ENCODE measurements at places on chromosomes 11 and 22.

GRCh38 chr11:1193326-1194230 lies 29.3 kb upstream of the MUC5B start:
- no peak for DNase-seq

DNA sequence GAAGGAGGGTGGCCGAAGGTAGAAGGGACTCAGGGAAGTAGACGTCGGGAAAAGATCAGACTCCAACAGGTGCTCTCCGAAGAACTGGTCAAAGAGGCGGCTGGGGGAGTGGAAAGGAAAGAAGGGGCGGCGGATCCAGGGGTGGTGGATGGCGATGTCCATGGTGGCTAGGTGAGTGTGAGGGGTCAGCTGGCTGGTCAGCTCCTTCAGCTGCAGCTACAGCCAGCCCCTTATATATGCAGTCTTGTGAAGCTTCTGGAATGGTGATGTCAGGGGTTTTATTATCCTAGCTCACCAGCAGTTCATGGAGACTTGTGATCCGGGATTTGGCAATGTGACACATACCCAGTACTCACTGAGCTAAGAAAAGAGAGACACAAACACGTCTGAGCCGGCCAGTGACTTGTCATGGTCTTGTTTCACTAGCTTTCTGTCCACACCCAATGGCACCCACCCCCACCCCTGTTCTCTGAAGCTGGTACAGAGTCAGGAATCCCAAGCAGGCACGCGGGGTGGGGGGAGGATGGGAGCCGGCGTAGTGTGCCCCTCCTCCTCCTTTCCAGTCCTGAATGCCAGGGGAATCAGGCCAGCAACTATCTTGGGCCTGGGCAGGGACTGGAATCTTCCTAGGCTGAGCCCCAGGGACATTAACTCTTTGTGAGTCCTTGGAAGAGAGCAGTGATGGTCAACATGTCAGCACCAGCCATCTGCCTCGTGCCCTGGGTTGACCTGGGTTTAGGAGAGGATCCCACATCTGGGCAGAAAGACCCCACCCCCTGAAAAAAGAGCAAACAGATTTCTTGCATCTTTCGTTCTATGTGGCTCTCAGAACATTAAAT lies at the start of gene CRYAB:
Gene CRYAB, minus strand, starts transcription at position 208 of the 839 bp plus-strand sequence. Its CDS starts 46 bp downstream, at position 162.
- DNase-seq, result no peak

DNA sequence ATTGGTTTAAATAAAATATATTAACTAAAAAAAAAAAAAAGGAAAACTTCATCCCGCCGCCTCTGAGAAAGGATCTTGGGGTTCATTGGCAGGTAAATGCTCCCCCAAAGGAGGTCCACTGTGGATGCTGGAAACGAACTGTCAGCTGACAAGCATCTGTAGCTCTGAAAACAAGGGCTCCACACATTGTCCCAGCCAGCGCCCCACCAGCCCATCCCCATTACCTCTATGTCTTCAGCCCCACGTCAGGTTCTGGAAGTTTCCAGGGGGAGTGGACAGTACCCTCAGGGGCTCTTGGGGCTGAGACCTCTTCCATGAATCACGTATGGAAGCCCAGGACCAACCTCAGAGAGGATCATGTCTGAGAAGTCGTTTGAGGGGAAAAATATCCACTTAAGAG lies 66.4 kb upstream of the WNT7B start:
- DNase-seq, result no peak

DNA sequence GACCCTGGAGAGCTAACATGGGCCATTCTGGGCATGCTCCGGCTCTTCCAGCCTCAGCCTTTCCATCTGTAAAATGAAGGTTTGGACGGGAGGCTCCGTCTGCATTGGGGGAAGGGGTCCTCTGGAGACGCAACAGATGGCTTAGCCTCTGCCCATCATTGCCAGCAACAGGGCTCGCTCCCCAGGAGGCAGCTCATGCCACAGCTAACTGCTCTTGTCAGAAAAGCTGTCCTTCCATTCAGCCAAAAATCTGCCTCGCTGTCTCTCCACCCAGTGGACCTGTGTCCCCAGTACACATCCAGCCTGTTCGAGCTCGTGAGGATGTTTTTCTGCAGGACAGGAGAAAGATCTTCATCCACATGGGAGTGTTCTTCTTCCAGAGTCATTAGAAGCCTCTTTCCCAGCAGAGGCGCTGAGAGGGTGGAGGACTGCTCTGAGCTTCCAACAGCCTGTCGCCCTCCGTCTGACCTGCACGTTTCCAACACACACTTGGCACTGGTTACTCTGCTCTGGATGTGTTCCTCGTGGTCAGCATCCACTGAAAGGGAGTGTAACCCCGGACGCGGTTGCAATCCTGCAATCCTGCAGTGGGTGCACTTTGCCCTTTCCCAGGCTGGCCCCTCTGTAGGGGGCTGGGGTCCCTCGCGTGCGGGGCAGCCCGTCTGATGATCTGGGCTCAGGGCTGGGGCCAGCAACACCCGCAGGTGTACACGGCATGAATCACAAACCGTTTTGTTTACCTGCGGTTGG lies 1340.9 kb downstream of the TBC1D22A start:
- no peak for DNase-seq

DNA sequence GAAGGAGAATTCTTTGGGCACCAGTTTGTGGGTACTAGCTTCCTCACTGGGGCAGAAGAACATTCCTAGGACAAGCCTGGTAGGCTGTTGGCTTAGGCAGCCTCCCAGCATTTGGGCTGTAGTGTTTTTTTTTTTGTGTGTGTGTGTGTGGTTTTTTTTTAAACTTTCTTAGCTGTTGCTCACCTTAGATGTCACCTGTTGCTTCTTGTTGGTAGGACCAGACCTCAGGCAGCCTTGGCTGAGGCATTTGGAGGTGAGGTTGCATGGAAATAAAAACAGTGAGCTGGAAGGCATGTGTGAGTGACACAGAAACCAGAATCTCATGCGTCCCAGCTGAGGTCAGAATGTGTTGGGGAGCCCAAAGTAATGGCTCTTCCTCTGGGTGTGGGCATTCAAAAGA lies 21.3 kb downstream of the AMPD3 start:
- no peak for DNase-seq

- DNase-seq, result no peak
Measured at GRCh38 chr11:12066056-12066798, 44.2 kb upstream of the MICAL2 start.

Measured in D721Med (cell line).